Stimulated activated CD4-positive, alpha-beta T cell treated with anti-CD3 and anti-CD28 coated beads, Interleukin-4, amount 100 ng/mL, for 48 hours (primary cell): ENCODE measurements at places on chromosomes 4 and X.

GRCh38 chr4:1711055-1711570, 1.0 kb downstream of the SLBP start:
- no peak for DNase-seq

GRCh38 chrX:148960060-148960459, 459.6 kb downstream of the AFF2 start:
- no peak for DNase-seq

GRCh38 chr4:144451766-144452450, 194.0 kb upstream of the HHIP start:
- DNase-seq = no peak

DNA sequence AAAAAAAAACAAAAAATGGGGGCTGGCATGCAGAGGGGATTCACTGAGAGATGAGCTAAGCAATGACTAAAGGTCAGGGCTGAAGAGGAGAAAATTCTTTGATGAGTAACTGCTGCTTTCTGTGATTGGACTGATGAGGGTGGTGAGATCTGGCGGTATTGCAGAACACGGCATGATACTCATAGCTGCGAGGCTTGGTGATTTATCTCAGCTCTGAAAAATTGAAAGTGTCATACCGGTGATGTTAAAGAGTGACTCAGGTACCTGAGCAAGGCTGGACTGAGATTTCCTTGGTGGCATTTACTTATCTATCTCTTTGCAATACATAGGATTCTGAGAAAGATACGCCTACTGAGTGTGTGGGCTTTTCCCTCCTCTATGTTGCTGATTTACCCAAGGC, 204.1 kb upstream of the DDX53 start:
- no peak for DNase-seq

GRCh38 chr4:86640469-86640868, 46.4 kb downstream of the PTPN13 start:
- DNase-seq = no peak

DNA sequence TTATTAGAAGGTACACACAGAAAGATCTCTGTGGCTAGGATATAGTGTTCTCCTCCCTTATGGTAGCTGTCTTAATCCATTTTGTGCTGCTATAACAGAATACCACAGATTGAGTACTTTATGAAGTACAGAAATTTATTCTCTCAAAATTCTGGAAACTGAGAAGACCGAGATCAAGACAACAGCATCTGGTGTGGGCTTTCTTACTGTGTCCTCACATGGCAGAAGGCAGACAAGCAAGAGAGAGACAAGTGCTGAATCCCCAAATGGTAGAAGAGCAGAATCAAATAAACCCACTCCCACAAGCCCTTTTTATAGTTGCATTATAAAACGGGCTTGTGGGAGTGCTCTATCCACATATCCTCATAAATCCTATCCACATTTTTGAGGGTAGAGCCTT, 373.1 kb downstream of the GABRG1 start:
- no peak for DNase-seq

DNA sequence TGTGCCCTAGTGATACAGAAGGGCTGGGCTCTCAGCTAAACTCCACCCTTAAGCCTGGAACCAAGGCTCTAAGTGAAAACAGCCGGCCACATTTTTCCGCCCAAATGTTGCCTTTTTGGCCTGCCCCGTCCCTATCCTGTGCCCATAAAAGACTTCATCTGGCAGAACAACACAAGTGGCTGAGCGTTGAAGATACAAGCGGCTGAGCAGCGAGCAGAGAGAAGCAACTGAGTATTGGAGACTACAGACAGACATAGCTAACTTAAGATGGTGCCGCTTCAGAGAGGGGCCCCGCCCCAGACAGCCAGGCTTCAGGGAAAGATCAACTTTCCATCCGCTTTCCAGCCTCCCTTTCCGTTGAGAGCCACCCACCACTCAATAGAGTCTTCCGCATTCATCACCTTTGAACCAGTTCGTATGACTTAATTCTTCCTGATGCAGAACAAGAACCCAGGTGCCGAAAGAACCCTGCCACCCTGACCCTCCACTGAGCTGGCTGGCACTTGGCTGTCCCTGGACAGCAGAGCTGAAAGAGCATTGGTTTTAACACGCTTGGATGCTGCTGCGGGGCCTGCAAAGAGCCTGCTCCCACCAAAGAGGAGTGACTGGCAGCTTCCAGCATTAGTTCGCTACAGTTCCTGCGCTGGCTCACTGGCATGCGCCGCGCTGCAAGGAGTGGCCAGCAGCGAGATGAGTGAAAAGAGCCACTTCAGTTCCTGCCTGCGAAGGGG, 853.2 kb upstream of the INTU start:
- no peak for DNase-seq

DNA sequence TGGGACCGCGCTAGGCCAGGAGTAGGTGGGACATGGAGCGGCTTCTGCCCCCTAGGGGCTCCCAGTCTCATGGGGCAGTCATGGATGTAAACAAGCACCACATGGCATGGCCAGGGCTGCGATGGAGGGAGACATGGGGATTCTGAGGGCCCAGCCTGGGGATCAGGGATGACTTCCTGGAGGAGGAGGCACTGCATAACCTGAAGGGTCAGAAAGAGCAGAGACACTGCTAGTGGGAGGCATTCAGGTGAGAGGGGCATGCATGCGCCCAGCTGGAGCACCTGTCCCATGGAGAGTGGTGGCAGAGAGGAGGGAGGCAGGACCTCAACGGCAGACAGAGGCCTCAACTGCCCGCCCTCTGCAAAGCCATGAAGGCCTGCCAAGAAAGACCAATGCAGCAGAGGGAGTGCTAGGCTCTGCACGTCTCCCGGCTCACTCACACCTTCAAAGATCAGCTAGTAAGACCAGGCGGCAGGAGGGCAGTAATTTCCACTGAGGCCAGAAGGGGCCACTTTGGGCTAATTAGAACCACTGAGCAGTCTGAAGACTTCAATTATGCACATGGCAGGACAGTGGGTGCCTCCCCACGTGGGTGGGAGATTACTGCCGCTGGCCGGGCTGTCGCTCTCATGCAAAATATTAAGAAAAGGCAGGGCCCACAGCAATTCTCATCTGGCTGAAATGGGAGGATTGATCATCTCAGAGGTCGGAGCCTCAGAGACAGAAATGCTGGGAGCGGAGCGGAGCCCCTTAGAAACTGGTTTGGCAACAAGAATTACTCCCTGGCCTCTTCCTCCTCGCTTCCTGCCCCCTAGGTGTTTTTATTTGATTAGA, 69.6 kb downstream of the PPP2R2C start:
- DNase-seq = no peak

GRCh38 chrX:131985526-131986049, 37.5 kb upstream of the STK26 start:
- no peak for DNase-seq

GRCh38 chr4:102091656-102092055, 253.6 kb downstream of the SLC39A8 start:
- DNase-seq = no peak

DNA sequence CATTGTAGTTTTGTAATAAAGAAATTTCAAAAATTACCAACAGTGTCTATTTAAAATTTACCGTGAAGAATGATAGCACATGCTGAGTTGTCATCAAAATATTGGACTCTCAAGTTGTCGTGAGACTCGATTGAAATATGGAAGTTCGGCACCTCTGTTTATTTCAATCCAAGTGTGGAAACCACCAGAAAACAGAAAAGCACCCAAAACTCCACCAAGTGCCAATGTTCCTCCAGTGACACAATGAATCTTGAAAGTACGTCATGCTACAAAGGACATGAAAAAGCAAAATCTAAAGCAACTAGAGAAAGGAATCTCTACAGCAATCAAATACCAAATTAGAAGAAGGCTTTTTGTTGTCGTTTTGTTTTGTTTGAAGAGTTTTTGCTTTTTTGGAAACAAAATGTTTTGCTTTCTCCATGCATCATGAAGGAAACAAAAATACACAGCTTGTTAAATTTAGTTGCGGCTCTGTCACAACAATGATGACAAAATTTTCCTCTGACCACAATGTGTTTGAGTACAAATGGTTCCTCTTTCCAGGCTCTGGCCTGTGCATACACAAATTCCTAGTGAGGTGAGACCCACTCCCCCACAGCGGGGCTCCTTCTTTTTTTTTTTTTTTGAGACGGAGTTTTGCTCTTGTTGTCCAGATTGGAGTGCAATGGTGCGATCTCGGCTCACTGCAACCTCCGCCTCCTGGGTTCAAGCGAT, 9.6 kb upstream of the IL13RA1 start:
- DNase-seq = no peak

DNA sequence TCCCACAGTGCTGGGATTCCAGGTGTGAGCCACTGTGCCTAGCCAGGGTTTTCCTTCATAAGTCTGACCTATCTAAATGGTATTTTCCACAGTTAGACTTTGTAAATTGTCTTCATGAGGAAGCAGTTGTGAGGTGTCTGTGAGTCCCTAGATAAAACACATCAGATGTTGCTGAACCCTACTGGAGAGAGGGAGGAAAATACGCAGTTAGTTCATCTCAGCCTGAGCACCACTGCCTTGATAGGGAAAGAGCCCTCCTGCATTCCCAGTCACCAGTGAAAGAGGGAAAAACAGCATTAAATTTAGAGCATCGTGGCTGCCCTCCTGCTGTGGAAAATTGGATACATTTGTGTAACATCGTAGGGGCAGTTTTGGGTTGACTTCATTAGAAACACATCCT, 31.7 kb upstream of the CLDN34 start:
- DNase-seq = no peak

DNA sequence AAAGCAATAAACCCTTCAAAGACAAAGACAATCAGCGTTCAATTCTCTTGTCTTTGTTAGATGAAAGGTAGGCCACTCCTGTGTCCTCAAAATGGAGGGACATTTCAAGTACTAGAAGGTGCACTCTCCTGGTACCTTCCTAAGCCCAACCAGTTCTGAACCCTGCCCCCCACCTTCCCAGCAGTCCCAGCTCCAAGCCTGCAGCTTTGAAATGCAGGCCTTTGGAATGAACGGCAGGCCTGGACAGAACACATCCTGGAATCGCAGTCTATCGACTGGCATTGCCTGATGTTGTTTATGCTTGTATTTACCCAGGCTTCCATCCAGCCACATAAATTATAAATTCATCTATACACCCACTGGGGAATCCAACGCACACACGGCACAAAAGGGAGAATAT, 47.4 kb downstream of the RASGEF1B start:
- no peak for DNase-seq

DNA sequence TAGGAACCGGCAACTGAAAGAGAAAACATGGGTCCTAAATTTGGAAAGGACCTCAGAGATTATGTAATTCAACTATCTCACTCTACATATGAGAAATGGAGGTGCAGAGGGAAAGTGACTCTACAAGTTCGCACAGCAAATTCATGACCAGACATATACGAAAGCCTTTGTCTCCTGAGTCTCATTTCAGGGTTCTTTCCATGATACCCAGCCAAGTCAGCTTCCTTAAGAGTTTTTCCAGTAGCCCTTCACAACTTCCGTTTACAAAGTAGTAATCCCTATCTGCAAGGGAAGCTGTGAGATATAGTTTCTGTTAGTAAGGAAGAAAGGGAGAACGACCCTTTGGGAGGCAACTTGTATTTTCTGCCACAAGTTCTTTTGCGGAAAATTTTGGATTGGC, 110.6 kb downstream of the TEX13A start:
- no peak for DNase-seq

GRCh38 chr4:38837849-38838248, 18.8 kb downstream of the TLR6 start:
- no peak for DNase-seq

GRCh38 chr4:10773656-10774055, 89.1 kb upstream of the CLNK start:
- no peak for DNase-seq

GRCh38 chrX:38342853-38343778, 9.3 kb upstream of the OTC start:
- no peak for DNase-seq

DNA sequence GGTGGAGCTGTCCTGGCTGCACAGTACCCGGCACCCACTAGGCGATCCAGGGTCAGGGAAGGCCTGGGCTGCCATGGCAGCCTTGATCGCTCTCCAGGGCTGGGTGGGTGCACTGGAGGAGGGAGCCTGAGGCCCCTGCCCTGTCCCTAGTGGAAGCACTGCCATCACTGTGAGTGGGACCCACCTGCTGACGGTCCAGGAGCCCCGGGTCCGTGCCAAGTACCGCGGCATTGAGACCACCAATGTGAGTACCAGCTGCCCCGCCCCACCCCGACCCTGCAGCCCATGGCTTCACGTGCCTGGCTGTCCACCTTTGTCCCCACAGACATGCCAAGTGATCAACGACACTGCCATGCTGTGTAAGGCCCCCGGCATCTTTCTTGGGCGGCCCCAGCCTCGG, 8.8 kb downstream of the PLXNA3 start:
- no peak for DNase-seq

GRCh38 chrX:23052324-23052723, 52.6 kb downstream of the DDX53 start:
- DNase-seq = no peak

- no peak for DNase-seq
Observed at GRCh38 chr4:2357821-2358745, 60.4 kb downstream of the ZFYVE28 start.

DNA sequence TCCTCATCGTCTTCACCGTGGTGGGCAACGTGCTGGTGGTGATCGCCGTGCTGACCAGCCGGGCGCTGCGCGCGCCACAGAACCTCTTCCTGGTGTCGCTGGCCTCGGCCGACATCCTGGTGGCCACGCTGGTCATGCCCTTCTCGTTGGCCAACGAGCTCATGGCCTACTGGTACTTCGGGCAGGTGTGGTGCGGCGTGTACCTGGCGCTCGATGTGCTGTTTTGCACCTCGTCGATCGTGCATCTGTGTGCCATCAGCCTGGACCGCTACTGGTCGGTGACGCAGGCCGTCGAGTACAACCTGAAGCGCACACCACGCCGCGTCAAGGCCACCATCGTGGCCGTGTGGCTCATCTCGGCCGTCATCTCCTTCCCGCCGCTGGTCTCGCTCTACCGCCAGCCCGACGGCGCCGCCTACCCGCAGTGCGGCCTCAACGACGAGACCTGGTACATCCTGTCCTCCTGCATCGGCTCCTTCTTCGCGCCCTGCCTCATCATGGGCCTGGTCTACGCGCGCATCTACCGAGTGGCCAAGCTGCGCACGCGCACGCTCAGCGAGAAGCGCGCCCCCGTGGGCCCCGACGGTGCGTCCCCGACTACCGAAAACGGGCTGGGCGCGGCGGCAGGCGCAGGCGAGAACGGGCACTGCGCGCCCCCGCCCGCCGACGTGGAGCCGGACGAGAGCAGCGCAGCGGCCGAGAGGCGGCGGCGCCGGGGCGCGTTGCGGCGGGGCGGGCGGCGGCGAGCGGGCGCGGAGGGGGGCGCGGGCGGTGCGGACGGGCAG, 792 bp downstream of the ADRA2C start:
- DNase-seq = no peak

DNA sequence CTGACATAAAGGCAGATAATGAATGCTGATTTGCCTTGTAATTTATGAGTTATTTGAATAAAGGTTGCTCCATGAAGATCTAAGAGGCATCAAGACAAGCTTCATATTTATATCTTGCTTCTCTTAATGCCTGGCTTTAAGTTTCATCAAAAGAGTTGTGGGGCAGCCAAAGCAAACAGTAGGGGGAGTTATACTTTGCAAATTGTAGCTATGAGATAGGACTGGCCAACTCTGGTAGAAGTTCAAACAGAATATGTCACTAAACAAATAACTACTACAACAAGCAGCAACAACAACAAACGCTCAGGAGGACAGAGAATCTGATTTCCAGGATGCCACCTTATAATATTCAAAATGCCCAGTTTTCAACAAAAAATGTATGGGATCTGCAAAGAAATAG, 69.1 kb upstream of the PLAC1 start:
- no peak for DNase-seq
